HFFc6 (cell line): ENCODE measurements at places on chromosomes 5 and 9. TPM values are rescaled to one million over a fixed set of nuclear protein-coding genes. Genes with fewer than 3 reads are reported as not detected.
A peak's percentile ranks its signal among the peaks of the same experiment; 100 is the strongest.

GRCh38 chr5:142644640-142645361, 41.1 kb downstream of the FGF1 start:
- H3K4me3 ChIP-seq, result peak overlapping the region; percentile 79
- no peaks in the 10 kb centered on the region for H3K36me3 ChIP-seq
- H3K27me3 ChIP-seq, result no peaks in the 10 kb centered on the region; the same call in 1 of the 2 replicates
- H3K4me1 ChIP-seq, result peaks cover 50% of the 10 kb centered on the region

DNA sequence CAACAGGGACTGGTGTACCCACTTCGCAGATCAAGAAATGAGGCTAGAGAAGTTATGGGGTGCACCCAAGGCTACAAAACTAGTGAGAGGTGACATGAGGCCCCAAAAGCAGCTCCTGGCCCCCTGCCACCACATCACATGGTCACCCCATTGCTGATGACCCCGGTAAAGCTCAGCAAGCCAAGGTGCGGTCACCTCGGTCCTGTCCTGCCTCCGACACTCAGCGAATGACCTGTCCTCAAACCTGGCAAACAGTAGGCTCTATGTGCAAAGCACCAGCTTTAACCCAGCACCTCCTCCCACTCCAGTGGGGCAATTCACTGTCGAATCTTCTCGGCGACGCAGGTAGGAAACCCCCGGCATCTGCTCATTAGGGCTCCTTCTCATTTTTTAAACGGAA, 307.4 kb downstream of the RAB3C start:
- H3K36me3 ChIP-seq, result no peaks in the 10 kb centered on the region
- H3K27ac ChIP-seq, result no peak overlapping the region
- H3K27me3 ChIP-seq, result peaks cover 13% of the 10 kb centered on the region
- DNase-seq, result no peak

DNA sequence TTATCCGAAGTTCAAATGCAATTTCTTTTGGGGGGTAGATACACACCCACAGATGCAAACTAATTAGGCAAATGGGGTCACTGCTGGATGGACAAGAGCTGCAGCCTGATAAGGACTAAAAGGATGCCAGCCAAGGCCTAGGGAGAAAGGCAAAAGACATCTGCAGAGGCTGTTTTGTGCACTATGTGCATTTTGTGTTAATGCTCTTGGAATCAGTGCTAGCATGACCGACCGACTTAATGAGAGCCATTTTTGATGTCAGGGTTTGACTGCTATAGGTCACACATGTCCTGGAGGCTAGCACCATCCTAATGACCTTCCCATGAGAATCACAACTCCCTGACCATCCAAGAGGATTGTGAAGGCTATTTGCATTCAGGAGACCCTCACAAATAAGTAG, 34.6 kb downstream of the PLAC8L1 start:
- DNase-seq, result no peak
- peaks cover 16% of the 10 kb centered on the region for H3K27me3 ChIP-seq
- H3K4me3 ChIP-seq, result no peak overlapping the region
- 0 out of 2 replicates have a peak, but pooled peaks cover 6% of the 10 kb centered on the region for H3K36me3 ChIP-seq

GRCh38 chr5:142320851-142321560, 3.8 kb downstream of the SPRY4 start:
- DNase-seq, result no peak
- peaks cover 38% of the 10 kb centered on the region for H3K36me3 ChIP-seq
- peak overlapping the region; percentile 71 for H3K27ac ChIP-seq
- peaks cover 2% of the 10 kb centered on the region for H3K27me3 ChIP-seq

- H3K27me3 ChIP-seq, result peaks cover 11% of the 10 kb centered on the region; the same call in 1 of the 2 replicates
- H3K4me3 ChIP-seq, result no peak overlapping the region
- no peak overlapping the region for H3K27ac ChIP-seq
Measured at GRCh38 chr9:107545036-107545435, 55.5 kb upstream of the KLF4 start.

DNA sequence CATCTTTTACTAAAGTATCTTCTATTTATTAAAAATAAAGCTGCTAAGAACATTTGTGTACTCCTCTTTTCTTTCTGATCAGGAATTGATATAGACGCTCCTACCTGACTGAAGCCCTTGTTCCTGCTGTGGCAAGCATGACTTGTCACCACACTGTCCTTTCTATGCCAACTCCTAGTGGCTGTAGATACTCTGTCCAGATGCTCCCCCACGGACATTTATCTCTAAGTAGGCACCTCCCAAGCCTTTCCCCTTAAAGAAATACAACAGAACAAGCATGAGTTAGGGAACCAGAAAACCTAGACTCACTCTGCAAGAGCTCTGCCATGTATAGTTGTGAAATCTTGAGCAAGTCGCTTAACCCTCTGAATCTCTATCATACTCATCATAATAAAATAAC, 53.2 kb downstream of the FAM114A2 start:
- no peak overlapping the region for H3K4me3 ChIP-seq
- peaks cover 2% of the 10 kb centered on the region; the same call in 1 of the 2 replicates for H3K27me3 ChIP-seq
- no peak overlapping the region for H3K27ac ChIP-seq
- no peaks in the 10 kb centered on the region for H3K4me1 ChIP-seq
- H3K36me3 ChIP-seq, result no peaks in the 10 kb centered on the region

DNA sequence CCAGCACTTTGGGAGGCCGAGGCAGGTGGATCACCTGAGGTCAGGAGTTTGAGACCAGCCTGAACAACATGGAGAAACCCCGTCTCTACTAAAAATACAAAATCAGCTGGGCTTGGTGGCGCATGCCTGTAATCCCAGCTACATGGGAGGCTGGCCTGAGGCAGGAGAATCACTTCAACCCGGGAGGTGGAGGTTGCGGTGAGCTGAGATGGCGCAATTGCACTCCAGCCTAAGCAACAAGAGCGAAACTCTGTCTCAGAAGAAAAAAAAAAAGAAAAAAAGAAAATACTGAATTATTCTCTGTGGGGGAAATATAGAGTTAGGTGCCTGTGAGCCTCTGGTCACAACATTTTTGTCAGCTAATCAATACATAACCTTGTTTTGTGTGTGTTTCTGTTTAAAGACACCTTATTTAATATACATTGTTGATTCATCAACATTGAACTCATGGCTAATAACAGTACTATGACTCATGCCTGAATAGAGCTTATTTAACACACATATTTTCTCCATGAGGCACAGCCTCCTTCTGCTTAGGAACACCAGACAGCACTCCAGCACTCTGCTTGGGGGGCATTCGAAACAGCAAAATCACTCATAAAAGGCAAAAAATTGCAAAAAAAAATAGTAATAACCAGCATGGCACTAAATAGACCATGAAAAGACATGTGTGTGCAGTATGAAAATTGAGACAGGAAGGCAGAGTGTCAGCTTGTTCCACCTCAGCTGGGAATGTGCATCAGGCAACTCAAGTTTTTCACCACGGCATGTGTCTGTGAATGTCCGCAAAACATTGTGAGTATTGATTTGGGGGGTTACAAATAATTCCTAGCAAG, at the start of gene IL31RA:
Gene IL31RA, plus strand, starts transcription at position 519 of the 836 bp plus-strand sequence. Its CDS starts 214 bp downstream, at position 733.
- H3K36me3 ChIP-seq, result no peaks in the 10 kb centered on the region
- H3K27me3 ChIP-seq, result 0 out of 2 replicates have a peak, but pooled peaks cover 2% of the 10 kb centered on the region
- peak within 1 kb of the TSS; percentile 76 for H3K27ac ChIP-seq
- peak within 1 kb of the TSS; percentile 68 for H3K4me3 ChIP-seq
- DNase-seq, result peak; percentile 86

GRCh38 chr5:171521219-171521633, 101.8 kb downstream of the FGF18 start:
- H3K27ac ChIP-seq, result peak overlapping the region; percentile 89
- peak; percentile 94 for DNase-seq

DIRAS2 gene
- not detected in 3 replicates for total RNA-seq

ISL1 gene
- total RNA-seq, result 0.48 and 3.9 TPM in 2 replicates

KIF4B gene
- total RNA-seq, result 0.06 to 0.22 TPM (median 0.14 TPM) in 3 replicates

WASHC1 gene
- 6.6 to 7.6 TPM (median 7.0 TPM) in 3 replicates for total RNA-seq
